ENCODE measurements at places on chromosomes 7 and 10. TPM values are rescaled to one million over a fixed set of nuclear protein-coding genes. Genes with fewer than 3 reads are reported as not detected.

Gene NPC1L1
- total RNA-seq, result 5.9 TPM

Gene ABCB4
- 0.18 TPM for total RNA-seq

Gene CRHR2
- total RNA-seq, result not detected

DNA sequence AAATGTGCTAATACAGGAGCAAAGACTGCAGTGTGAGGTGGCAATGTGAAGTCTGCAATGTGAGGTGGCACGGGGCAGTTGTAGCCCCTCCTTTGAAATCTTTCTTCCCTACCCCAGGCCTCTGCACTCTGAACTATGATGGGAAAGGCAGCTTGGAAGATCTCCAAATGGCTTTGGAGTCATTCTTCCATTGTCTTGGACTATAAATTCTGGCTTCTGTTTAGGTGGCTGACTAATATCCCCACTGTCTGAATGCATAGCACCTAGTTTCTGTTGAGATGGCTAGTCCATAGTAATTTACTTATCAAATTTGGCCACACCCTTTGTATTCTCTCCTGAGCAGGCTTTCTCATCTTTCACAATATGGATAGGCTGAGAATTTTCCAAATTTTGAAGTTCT is 175.0 kb downstream of the CFTR start:
- H3K36me3 ChIP-seq, result peaks cover 9% of the 10 kb centered on the region
- peak overlapping the region; percentile 37 for H3K27ac ChIP-seq
- DNase-seq, result no peak
- H3K4me1 ChIP-seq, result peaks cover 23% of the 10 kb centered on the region
- H3K27me3 ChIP-seq, result no peaks in the 10 kb centered on the region

DNA sequence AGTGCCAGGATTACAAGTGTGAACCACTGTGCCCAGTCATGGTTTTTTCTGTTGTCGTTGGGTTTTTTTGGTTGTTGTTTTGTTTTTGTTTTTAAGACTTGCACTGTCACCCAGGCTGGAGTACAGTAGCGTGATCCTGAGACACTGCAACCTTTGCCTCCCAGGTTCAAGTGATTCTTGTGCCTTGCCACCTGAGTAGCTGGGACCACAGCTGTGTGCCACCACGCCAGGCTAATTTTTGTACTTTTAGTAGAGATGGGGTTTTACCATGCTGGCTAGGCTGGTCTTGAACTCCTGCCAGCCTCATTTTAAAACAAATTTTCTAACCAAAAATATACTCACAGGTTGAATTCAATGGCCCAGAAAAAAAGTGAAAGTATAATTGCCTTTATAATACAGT is 174.1 kb downstream of the AHR start:
- H3K4me1 ChIP-seq, result no peaks in the 10 kb centered on the region
- no peak overlapping the region for H3K4me3 ChIP-seq
- no peak for DNase-seq
- H3K36me3 ChIP-seq, result no peaks in the 10 kb centered on the region

DNA sequence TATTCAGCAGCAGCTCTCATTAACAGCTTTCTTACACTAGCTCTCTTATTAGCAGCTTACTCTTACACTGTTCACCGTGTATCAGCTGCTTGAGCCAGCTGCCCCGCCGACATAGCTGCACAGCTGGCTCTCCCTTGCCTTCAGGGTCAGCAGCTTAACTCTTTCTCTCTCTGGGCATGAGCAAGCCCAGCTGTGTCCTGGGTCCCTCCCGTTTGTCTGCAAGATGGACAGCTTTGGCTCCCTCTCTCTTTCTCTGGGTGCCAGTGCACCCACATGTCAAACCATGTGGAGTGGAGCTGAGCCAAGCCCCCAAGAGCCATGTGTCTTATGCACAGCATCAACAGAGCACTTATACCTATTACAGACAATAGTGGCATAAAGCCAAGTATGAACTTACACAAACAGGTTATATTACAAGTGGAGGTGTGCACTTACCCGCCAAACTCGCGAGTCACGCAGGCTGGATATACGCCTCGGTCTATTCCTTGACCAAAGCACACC is 35.7 kb upstream of the MTPAP start:
- H3K27me3 ChIP-seq, result no peaks in the 10 kb centered on the region
- DNase-seq, result peak; percentile 55
- no peaks in the 10 kb centered on the region for H3K4me1 ChIP-seq
- no peaks in the 10 kb centered on the region for H3K36me3 ChIP-seq
- no peak overlapping the region for H3K27ac ChIP-seq

GRCh38 chr10:101575091-101575490 is 13.0 kb downstream of the POLL start:
- no peaks in the 10 kb centered on the region for H3K27me3 ChIP-seq
- H3K4me3 ChIP-seq, result no peak overlapping the region
- DNase-seq, result no peak
- no peak overlapping the region for H3K27ac ChIP-seq
